H4 (cell line): ENCODE measurements at places on chromosomes 16 and 17.
A peak's percentile ranks its signal among the peaks of the same experiment; 100 is the strongest.

GRCh38 chr17:5931616-5932015, 138.6 kb upstream of the WSCD1 start:
- DNase-seq: no peak

GRCh38 chr16:11117576-11118211, 138.3 kb downstream of the SOCS1 start:
- DNase-seq: no peak

DNA sequence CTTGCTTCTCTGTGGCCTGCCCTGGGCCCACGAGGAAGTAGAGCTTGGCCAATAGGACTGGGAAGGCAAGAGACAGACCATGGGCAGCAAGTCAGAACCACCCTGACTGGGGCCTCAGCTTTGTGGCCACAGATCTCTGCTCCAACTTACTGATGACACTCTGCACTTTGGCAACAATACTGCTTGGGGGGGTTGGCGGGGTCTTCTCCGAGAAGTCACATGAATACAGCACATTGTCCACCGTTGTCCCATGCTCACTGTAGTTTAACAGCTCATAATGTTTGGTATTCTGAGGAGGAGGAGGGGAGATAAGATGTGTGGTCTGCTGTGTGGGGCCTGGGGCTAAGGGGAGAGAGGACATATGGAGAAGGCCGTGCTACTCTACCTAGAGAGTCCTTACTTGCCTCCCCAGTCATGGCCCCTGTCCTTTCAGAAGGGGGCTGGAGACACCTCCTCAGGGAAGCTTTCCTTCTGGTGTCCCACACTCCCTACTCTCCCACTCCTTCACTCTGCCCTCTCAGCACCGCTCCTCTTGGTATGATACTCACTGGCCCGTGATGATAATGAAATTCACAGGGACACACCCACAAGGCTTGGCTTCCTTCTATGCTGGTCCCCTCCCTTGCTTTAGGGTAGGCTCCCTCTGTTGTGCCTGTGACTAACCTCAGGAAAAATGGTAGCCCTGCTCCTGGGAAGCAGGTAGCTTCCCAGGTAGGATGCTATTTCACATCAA, 4.0 kb upstream of the DHRS13 start:
- no peak for DNase-seq

GRCh38 chr16:51134269-51134812, 16.7 kb downstream of the SALL1 start:
- DNase-seq: no peak

- no peak for DNase-seq
These were observed 502 bp downstream of the FAAP100 start for GRCh38 chr17:81551458-81552243.

DNA sequence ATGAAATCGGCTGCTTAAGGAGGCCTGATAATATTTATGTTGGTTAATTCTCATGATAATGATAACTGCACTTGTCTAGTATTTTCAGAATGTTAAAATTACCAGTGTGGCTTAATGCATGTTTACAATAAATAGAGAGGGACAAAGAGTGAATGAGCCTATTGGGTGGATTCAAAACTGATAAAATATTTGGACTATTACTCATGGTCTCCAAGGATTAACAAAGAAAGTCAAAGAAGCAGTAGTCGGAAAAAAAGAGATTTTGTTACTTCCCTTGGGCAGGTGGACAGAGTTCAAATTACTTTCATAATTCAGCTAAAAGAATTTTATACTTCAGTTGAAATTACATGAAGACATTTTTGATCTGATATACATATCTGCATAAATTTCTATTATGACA, 258.2 kb upstream of the PMFBP1 start:
- DNase-seq: no peak

DNA sequence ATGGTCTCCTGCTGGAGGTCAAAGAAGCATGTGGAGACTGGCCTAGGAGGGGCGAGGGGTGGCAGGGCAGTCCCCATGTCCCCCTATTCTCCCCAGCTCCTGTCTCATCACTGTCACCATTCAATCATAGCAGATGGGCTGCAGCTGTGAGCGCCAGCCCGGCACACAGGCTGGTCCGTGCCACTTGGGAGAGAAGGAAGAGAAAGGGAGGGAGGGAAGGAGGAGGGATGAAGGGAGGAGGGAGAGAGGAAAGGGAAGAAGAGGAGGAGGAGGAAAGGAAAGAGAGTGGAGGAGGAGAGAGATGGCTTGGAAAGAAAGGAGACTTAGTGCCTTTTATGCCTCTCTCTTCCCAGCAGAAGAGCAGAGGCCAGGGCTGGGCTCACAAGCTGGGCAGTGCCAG, 12.4 kb downstream of the NEUROD2 start:
- no peak for DNase-seq

DNA sequence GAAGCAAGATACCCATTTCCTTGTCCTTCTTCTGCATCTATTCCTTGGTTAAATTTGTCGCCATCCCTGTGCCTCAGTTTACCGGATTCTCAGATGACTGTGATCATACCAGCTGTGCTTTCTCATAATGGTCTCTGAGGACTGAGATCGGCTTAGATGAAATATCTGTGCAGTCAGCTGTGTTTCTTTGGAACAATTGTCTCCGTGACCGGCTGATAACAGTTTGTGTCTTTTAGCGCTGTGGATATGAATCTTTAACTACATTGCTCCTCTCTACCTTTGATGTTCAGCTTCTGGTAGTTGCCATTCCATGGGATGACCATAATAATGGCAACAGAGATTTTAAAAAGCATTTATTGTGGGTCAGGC, 473 bp downstream of the FTO start:
- no peak for DNase-seq

GRCh38 chr17:55155856-55156560, 108.8 kb upstream of the HLF start:
- DNase-seq: no peak

DNA sequence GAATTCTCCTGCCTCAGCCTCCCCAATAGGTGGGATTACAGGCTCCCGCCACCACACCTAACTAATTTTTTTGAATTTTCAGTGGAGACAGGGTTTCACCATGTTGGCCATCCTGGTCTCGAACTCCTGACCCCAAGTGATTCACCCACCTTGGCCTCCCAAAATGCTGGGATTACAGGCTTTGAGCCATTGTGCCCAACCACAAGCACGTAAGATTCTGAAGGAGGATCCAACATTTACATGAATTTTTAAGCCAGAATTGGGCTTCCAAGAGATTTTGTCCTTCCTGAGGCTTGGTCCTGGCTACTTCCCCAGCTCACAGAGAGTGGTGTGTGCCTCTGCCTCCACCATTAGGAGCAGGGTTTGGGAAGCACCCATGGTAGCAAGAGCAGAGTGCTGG, 11.1 kb downstream of the G6PC3 start:
- no peak for DNase-seq

- DNase-seq: peak; percentile 81
These were observed 5.0 kb downstream of the CX3CL1 start for GRCh38 chr16:57377080-57377841.

DNA sequence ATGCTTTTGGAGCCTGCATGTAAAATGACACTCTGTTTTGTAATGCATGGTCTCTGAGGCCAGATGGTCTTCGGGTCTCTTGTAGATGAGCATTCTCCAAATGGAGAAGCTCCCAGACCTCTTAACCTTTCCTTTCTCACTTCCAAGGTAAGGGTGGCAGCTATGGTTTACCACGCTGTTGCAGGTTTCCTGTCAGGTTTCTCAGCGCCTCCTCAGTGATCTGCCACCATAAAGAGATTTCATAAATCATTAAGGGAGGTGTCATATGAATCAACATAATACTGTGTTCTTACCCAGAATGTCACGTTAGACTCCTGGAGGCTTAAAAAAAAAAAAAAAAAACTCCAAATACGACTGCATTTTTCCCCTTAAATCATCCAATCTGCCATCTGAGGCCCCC, 787.4 kb upstream of the EEF2KMT start:
- no peak for DNase-seq

DNA sequence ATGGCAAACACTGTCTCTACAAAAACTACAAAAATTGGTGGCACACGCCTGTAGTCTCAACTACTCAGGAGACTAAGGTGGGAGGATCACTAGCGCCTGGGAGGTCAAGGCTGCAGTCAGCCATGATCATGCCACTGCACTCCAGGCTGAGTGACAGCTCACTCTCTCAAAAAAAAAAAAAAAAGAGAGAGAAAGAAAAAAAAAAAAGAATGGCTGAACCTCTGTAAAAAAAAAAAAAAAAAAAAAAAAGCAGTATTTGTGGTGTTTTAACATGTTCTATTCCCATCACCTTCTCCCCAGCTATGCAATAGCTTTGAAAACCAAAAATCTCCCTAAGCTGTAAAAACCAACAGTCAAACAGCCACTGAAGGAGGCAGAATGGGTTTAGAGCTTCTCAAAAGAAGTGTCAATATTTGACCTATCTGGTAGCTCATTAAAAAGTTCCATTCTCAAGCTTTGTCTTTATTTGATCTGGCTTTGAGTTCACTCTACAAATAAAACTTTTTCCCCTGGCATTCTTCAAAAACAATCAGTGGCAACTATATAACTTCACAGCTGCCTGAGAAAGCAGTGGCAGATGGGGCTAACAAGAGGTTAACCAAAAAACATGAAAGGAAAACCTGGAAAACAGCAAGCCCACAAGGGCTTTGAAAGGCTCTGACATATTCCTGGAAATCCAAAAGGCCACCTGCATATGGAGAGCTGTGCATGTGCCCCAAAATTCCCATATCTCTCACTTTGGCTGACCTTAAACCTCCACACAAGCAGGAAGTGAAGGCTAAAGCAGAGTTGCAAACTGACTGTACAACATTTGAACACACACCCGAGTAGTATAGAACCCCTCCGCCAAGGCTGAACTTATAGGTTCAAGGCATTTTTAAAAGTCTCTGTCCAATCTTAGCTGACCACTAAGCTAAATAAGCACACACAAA, 36.0 kb downstream of the USP32 start:
- no peak for DNase-seq

- no peak for DNase-seq
These were observed 681 bp downstream of the USP43 start for GRCh38 chr17:9645851-9646545.

DNA sequence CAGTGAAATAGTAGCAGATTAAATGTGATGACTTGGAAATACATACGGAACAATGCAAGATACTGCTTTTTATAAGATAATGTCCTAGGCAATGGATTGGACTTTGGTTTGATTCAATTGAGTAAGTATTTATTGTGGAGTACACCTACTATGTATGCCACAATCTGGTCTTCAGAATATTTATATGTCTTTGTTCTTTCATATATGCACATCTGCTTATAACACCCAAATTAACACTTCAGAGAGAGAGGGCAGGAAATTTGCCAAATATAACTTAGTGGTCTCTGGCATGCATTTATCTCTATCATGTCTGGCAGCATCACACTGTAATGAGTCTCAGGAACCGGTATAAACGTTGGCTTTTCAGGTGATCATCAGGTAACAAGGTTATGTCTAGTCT, 16.9 kb downstream of the RPGRIP1L start:
- DNase-seq: no peak

GRCh38 chr16:4323845-4324488, 8.1 kb downstream of the GLIS2 start:
- no peak for DNase-seq
